Stimulated activated naive B cell treated with anti-CD40 and anti-IgM and Interleukin-4, amounts not matched to agents 10 μg/mL and 1 μg/mL and 100 μg/mL, for 72 hours (primary cell): ENCODE measurements at places on chromosomes 1 and 21.

- no peak overlapping the region for H3K27ac ChIP-seq
- peaks cover 21% of the 10 kb centered on the region for H3K27me3 ChIP-seq
- H3K4me1 ChIP-seq, result no peaks in the 10 kb centered on the region
- H3K36me3 ChIP-seq, result no peaks in the 10 kb centered on the region
- DNase-seq, result no peak
- no peak overlapping the region for H3K4me3 ChIP-seq
These were observed 114.2 kb downstream of the FCRL5 start for GRCh38 chr1:157438146-157438545.

- no peak for DNase-seq
- H3K27me3 ChIP-seq, result no peaks in the 10 kb centered on the region
- peaks cover 22% of the 10 kb centered on the region for H3K36me3 ChIP-seq
- H3K4me1 ChIP-seq, result peaks cover 5% of the 10 kb centered on the region
These were observed 16.6 kb downstream of the STX12 start for GRCh38 chr1:27789540-27790041.

DNA sequence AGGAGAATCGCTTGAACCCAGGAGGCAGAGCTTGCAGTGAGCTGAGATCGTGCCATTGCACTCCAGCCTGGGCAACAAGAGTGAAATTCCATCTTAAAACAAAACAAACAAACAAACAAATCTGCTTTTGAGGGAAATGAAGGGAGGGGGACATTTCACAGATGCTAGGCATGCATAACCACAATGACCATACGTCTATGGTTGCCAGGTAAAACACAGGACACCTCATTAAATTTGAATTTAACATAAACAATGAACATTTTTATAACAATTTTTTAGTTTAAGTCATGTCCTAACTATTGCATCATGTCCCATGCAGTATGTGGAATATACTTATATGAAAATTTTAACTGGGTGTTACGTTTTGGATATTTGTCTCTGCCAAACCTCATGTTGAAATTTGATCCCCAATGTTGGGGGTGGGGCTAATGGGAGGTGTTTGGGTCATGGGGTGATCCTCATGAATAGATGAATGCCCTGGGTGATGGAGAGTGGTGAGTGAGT lies 31.0 kb upstream of the ZBTB18 start:
- peaks cover 3% of the 10 kb centered on the region for H3K36me3 ChIP-seq
- H3K4me1 ChIP-seq, result no peaks in the 10 kb centered on the region
- peaks cover 18% of the 10 kb centered on the region for H3K27me3 ChIP-seq
- no peak overlapping the region for H3K27ac ChIP-seq

DNA sequence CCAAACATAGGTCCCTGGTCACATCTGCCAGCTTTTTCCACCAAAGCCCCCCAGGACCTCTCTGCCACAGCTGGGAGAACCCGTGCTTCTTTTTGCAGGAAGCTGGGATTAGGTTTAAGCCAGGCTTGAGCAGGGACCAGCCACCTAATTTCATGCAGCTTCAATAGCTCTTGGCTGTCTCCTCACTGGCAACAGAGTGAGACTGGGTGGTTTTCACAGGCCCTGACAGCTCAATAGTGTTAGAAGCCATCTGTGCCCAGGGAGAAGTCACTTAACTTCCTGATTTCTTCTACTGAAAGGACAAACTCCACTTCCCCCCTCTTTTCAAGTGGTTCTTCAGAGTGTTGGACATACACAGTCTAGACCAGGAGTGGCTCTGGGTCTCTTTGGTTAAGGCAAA lies 20.4 kb upstream of the SRSF4 start:
- no peak overlapping the region for H3K27ac ChIP-seq
- H3K4me3 ChIP-seq, result no peak overlapping the region
- peaks cover 5% of the 10 kb centered on the region for H3K4me1 ChIP-seq

DNA sequence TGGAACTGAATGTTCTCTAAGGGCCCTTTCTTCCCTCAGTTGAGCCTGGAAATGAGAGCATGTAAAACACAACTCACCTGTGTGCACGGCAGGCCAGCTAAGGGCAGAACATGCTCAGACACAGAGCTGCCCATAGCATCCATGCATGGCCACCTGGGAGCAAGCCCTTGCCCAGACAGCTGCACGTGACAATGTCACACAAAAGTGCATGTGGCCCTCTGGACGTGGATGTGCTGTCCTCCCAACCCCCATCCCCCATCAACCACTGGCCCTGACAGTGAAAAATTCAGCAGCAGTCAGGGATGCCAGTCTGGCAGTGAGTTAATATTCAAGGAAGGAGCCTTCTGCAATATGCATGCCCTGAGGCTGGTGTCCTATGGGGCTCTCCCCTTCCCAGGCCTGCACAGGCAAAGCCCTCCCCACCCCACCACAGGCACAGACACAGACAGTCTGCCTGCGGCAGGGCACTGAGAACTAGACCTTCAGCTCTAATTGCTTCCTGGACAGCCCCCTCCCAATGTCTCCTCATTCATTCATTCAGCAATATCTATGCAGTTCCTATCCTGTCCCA lies 14.6 kb upstream of the COL16A1 start:
- H3K27ac ChIP-seq, result no peak overlapping the region
- H3K27me3 ChIP-seq, result peaks cover 83% of the 10 kb centered on the region
- no peak for DNase-seq
- H3K36me3 ChIP-seq, result no peaks in the 10 kb centered on the region
- H3K4me1 ChIP-seq, result peaks cover 20% of the 10 kb centered on the region
- no peak overlapping the region for H3K4me3 ChIP-seq

DNA sequence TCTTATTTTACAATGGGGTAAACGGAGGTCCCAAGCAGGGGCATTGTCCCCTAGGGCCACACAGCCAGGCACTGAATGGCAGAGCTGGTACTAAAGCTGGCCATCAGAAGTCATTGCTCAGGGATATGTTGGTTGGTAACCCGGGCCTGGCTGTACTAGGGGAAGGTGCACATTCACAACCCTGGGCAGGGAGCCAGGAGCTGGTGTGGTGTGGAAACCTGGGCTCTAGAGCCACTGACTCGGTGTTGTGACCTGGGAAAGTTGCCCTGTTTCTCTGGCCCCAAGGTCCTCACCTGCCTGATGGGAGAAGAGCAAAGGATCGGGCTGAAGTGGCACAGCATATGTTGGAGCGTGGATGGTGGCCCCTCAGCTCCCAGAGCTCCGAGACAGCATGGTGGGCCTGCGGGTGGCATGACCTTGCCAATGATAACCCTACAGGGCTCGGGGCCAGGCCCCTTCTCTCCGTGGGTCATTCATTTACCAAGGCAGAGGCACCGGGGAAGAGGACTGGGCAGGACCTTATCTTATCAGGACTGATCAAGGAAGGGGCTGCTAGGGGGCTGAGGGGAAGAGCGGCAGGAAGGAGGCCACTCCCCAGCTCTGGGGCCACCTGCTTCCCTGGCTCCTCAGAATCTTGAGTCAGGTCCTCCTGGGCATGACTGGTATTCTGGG lies 274.1 kb downstream of the TRABD2B start:
- H3K36me3 ChIP-seq, result no peaks in the 10 kb centered on the region
- H3K4me3 ChIP-seq, result no peak overlapping the region
- H3K27ac ChIP-seq, result no peak overlapping the region
- H3K4me1 ChIP-seq, result peaks cover 8% of the 10 kb centered on the region
- H3K27me3 ChIP-seq, result peaks cover 53% of the 10 kb centered on the region
- no peak for DNase-seq

DNA sequence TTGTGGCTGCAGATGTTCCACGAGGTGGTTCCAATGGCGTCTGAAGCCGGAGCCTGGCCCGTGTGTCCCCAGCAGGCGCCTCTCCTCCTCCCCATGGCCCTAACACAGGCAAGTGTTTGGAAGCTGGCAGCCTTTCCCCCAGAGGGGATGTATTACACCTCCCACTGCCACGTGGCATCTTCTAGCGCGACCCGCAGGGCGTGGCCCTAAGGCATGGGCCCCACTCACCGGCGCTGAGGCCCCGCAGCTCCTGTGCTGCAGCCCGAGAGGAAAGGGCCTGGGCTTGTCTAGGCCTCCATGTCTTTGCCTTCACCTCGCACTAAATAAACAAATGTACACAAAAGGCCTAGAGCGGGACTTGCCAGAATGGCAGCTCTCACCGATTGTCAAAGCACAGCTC lies 37.9 kb downstream of the SLC66A1 start:
- no peaks in the 10 kb centered on the region for H3K27me3 ChIP-seq
- no peak for DNase-seq
- peaks cover 42% of the 10 kb centered on the region for H3K4me1 ChIP-seq

DNA sequence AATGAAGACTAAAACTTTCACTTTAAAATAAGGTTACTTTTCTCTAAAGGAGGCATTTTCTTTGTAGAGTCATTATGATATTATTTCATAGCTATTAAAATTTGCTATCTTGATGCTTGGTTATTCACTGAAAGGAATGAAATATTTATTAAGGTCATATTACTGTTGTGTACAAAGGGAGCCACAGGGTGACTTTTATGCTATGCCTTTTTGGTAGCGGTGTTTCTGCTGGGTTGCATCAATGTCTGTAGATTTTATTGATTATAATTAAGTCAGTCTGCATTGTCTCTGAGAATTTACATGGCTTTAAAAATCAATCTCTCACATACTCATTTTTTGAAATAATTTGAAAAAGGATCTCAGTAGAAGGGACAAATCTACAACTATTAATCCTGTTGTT lies 84.9 kb downstream of the NFIA start:
- DNase-seq, result no peak
- H3K4me1 ChIP-seq, result no peaks in the 10 kb centered on the region
- no peak overlapping the region for H3K27ac ChIP-seq
- no peak overlapping the region for H3K4me3 ChIP-seq
- H3K36me3 ChIP-seq, result no peaks in the 10 kb centered on the region
- no peaks in the 10 kb centered on the region for H3K27me3 ChIP-seq

- peaks cover 11% of the 10 kb centered on the region for H3K27me3 ChIP-seq
- no peak overlapping the region for H3K27ac ChIP-seq
- DNase-seq, result no peak
- no peak overlapping the region for H3K4me3 ChIP-seq
These were observed 213.8 kb downstream of the SIPA1L2 start for GRCh38 chr1:232416026-232416568.

GRCh38 chr1:46513536-46513935 lies 23.9 kb downstream of the DMBX1 start:
- no peaks in the 10 kb centered on the region for H3K4me1 ChIP-seq
- no peak overlapping the region for H3K27ac ChIP-seq
- H3K36me3 ChIP-seq, result no peaks in the 10 kb centered on the region

GRCh38 chr1:55696181-55696754 lies 481.1 kb upstream of the USP24 start:
- no peak for DNase-seq
- no peak overlapping the region for H3K4me3 ChIP-seq
- no peaks in the 10 kb centered on the region for H3K4me1 ChIP-seq
- no peaks in the 10 kb centered on the region for H3K36me3 ChIP-seq
